ENCODE measurements at places on chromosomes 2 and 18.

DNA sequence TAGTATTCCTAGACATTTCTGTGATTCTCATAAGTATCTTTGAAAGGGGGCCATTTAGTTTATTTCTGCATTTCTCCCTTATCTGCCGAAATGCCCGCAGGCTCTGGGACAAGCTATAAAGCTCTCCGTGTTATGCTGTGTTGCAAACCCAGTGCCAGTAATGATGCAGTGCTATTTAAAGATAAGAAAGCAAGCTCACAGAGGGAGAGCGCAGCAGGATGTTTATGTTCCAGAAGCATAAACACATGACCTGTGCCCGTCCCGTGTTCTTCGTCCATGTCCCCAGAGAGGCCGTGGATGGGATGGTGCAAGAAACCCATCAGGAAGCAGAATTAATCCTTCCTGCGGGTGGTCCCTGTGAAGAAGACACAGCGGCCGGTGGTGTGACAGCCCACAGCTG lies 99.4 kb downstream of the NEDD4L start:
- DNase-seq = peak; percentile 59

GRCh38 chr2:160584972-160585494 lies 91.4 kb upstream of the RBMS1 start:
- DNase-seq = no peak

- DNase-seq = no peak
These were observed 26.2 kb downstream of the MGAT4A start for GRCh38 chr2:98704499-98705332.

GRCh38 chr2:110864731-110865130 lies 132.4 kb downstream of the ACOXL start:
- DNase-seq = no peak

GRCh38 chr2:231361701-231362554 lies 33.6 kb upstream of the B3GNT7 start:
- peak; percentile 49 for DNase-seq

GRCh38 chr2:84904717-84905174 lies 710 bp upstream of the TMSB10 start:
- DNase-seq = no peak

DNA sequence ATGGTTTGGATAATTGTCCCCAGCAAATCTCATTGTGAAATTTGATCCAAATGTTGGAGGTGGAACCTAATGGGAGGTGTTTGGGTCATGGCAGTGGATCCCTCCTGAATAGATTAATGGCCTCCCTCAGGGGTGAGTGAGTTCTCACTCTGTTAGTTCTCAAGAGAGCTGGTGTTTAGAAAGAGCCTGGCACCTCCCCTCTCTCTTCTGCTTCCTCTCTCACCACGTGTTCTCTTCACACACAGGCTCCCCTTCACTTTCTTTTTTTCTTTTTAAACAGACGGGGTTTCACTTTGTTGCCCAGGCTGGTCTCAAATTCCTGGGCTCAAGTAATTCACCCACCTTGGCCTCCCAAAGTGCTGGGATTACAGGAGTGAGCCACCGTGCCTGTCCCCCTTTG lies 111.6 kb upstream of the LTBP1 start:
- DNase-seq = no peak

DNA sequence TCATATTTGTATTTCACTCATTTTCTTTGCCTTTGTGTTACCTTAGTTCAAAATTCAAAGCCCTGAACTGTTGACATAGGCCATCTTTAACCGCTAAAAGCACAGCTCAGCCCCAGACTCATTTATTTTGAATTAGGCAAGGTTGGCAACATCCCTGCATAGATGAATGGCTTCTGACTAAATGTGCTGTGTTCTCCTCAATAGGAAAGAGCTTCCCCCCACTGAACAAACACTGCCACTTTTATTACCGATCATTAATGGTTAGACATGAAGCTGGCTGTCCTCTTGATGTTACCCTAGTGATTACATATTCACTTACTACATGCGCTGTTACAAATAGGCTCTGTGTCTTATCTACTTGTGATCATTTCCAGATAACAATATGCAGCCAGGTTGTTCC lies 170.7 kb downstream of the ADCYAP1 start:
- DNase-seq = no peak

GRCh38 chr2:214450118-214450894 lies 39.5 kb downstream of the VWC2L start:
- no peak for DNase-seq

DNA sequence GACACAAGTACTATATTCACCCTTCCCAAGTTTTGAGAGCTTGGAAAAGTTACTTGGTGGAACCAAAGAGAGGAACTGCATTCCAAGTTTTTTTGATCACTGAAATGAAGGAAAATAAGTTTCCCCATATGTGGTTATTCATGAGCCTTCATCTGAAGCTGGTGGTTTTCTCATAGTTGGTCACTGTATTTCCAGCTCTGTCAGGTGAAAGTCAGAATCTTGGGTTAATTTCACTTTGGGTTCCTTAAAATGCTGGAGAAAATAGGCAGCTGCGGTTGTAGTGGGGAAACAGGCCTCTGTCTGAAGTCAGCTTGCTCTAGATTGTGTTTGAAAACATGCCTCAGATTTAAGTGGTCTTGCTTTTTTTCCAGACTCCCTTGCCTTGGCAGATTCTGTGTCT lies 200.5 kb downstream of the HRH4 start:
- no peak for DNase-seq

GRCh38 chr18:49572611-49573345 lies 10.9 kb downstream of the LIPG start:
- no peak for DNase-seq

DNA sequence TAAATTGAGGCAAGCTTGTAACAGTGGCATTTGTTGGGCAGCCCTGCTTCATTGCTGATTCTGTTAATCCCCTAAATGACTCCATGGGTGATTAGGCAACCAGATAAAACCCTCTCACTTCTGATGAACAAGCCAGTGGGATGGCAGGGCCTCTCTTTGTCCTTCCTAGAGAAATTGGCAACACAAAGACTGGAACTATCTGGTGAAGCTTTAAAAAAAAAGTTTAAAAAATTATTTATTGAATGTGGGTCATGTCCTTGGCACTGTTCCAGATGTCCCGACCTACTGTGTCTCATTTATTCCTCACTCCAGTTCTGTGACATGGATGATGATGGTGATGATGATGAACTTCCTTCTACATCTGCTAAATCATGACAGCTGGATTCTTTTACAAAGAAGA lies 30.8 kb downstream of the NRP2 start:
- no peak for DNase-seq

GRCh38 chr18:7923105-7923504 lies 356.0 kb downstream of the PTPRM start:
- DNase-seq = no peak

- DNase-seq = peak; percentile 29
These were observed 519 bp downstream of the TEX261 start for GRCh38 chr2:70994009-70994698.

DNA sequence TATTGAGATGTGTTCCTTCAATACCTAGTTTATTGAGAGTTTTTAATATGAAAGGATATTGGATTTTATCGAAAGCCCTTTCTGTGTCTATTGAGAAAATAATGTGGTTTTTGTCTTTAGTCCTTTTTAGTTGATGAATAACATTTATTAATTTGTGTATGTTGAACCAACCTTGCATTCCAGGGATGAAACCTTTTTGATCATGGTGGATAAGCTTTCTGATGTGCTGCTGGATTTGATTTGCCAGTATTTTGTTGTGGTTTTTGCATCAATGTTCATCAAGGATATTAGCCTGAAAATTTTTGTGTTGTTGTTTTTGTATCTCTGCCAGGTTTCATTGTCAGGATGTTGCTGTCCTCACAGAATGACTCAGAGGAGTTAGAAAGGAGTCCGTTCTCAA lies 1710.4 kb downstream of the SUCLG1 start:
- no peak for DNase-seq

Data from hematopoietic multipotent progenitor cell treated with erythropoietin and hydrocortisone succinate and interleukin-3 and kit ligand, for 15 days (in vitro differentiated cells).